ENCODE measurements at places on chromosomes 7 and 10.

- no peaks in the 10 kb centered on the region for H3K27me3 ChIP-seq
- H3K36me3 ChIP-seq: no peaks in the 10 kb centered on the region
- no peak for DNase-seq
- H3K4me1 ChIP-seq: peaks cover 6% of the 10 kb centered on the region
- H3K4me3 ChIP-seq: no peak overlapping the region
These were observed 21.2 kb upstream of the PRKAG2 start for GRCh38 chr7:151897951-151898686.

- peak overlapping the region; percentile 55 for H3K27ac ChIP-seq
- H3K4me3 ChIP-seq: no peak overlapping the region
- peaks cover 57% of the 10 kb centered on the region for H3K4me1 ChIP-seq
- H3K27me3 ChIP-seq: no peaks in the 10 kb centered on the region
- no peaks in the 10 kb centered on the region for H3K36me3 ChIP-seq
These were observed 117.7 kb downstream of the ARID5B start for GRCh38 chr10:62019013-62019684.

- no peak for DNase-seq
- no peak overlapping the region for H3K27ac ChIP-seq
- H3K36me3 ChIP-seq: no peaks in the 10 kb centered on the region
These were observed 6.4 kb downstream of the CARD11 start for GRCh38 chr7:3037259-3037658.

- no peak for DNase-seq
- no peak overlapping the region for H3K4me3 ChIP-seq
- no peaks in the 10 kb centered on the region for H3K36me3 ChIP-seq
- H3K4me1 ChIP-seq: no peaks in the 10 kb centered on the region
- no peaks in the 10 kb centered on the region for H3K27me3 ChIP-seq
- no peak overlapping the region for H3K27ac ChIP-seq
These were observed 46.9 kb downstream of the AKR1C4 start for GRCh38 chr10:5243521-5243987.

Measured in vagina (tissue), 2 donors.